Central memory CD4-positive, alpha-beta T cell (primary cell): ENCODE measurements at places on chromosomes 11 and 22.

- DNase-seq = no peak
Observed at GRCh38 chr11:75534259-75535069, 8.7 kb upstream of the GDPD5 start.

GRCh38 chr11:45809456-45810395, 4.8 kb downstream of the SLC35C1 start:
- no peak for DNase-seq

DNA sequence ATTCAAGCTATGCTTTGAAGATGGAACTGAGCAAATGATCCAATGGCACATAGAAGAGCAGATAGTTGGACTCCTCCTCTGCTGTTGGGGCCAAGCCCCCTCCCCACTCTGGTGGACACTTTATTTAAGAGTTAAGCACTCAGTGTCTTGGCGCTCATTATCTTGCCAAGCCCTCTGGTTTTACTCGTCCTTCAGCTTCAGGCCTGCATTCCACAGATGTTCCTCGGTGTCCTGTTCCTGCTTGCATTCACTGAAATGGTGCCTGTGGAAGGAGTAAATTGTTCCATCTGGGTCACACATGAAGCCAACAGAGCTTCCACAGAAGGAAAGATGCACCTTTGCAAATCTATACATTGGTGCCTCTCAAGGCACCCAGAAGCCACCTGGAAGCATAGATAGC, 26.1 kb downstream of the MAML2 start:
- DNase-seq = no peak

- no peak for DNase-seq
Observed at GRCh38 chr11:117670924-117671323, 126.1 kb downstream of the DSCAML1 start.

DNA sequence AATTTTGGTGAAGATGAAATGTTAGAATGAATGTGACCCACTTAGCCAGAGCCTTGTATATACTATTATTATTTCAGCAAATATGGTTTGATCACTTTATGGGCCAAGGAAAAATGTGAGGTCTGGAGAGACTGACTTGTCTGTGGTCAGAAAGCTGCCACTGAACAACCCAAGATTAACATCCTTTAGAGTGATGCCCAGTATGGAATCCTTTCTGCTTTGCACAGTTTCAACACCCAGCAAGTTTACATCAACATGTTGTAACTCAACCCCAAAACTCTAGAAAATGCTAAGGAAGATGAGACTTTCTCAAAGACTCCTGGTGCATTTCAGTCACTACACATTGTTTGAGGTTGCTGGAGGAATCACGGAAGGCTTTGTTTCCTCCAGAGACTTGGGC, 107.7 kb downstream of the SNX19 start:
- DNase-seq = no peak

- no peak for DNase-seq
Observed at GRCh38 chr11:117754030-117754429, 43.0 kb downstream of the DSCAML1 start.

DNA sequence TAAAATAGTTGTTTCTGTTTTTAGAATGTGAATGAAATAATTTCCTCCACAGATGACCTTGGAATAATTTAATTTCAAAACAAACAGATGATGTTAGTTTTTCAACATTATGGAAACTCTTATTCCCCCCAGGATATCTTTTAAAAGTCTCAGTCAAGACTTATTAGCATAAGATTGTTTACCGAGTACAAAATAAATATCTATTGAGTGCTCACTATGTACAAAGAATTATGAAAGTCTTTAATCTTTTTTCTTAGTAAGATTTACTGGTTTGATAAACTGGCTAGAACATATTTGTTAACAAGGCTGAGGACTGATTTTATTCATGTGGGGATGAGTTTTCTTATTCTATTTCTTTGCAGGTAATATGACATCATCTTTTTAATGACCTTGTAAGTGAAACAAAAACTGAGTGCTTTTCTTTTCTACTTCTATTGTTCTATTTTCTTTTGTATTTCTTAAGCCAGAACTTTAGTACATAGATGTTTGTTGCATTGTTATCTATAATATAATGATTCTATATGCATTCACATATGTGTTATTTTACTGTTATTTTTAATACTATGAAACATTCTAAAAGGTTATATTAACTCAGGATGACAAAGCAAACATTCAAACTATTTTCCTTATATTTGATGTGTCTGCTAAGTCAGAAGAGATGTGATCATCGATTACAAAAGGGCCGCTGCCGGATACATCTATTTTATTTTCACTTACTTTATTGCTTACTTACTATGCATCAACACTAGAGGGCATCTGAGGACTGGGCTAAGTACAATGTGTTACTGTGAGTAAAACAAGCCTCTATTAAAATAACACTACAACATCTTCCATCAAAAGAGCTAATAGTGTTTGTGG, 111.0 kb upstream of the ARHGAP42 start:
- DNase-seq = no peak

DNA sequence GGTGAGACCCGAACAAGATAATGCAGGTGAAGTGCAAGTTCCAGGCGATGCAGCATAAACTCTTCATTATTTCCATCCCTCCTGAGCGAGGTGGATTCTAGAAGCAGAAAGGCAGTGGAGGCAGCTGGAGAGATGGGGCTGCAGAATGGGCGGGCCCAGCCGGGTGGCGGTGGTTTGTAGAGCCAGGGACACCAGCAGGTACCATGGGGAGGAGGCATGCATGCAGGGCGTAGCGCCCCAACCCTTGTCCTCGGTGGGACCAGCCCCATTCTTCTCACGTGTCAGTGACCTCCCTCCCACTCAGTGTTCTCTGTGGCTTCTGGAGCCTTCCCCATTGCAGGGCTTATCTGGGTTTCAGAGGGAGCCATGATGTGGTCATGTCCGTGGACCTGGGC, 38.0 kb downstream of the MPPED1 start:
- no peak for DNase-seq

DNA sequence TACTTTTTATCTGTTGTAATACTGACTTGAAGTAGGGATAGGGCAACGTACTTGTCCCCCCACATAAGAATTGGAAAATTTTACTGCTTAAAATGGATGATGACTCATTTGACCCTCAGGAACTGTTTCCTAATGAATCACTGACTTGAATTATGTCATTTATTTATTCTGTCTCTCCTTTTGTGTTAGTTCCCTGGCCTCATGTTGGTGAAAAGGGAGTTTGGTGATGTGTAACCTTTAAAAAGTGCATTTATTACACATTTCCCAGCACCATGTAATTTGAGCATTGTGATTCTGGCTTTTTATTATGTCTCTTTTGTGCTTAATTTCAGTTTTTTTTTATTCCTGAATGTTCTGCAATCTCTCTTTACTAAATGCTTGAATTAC, 20.3 kb upstream of the PGM2L1 start:
- DNase-seq = no peak

DNA sequence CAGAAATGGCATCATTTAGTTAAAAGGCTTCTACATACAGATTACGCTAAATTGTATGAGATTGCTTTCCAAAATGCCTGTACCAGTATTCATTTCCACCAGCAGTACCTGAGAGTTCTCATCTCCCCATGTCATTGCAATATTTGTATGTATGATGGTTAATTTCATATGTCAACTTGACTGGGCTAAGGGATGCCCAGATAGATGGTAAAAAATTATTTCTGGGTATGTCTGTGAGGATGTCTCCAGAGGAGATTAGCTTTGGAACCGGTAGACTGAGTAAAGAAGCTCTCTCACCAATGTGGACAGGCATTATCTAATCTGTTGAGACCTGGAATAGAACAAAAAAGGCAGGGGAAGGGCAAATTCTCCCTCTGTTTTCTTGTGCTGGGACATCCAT, 6.9 kb downstream of the ADM start:
- no peak for DNase-seq

GRCh38 chr11:65576232-65576866, 496 bp downstream of the EHBP1L1 start:
- no peak for DNase-seq

DNA sequence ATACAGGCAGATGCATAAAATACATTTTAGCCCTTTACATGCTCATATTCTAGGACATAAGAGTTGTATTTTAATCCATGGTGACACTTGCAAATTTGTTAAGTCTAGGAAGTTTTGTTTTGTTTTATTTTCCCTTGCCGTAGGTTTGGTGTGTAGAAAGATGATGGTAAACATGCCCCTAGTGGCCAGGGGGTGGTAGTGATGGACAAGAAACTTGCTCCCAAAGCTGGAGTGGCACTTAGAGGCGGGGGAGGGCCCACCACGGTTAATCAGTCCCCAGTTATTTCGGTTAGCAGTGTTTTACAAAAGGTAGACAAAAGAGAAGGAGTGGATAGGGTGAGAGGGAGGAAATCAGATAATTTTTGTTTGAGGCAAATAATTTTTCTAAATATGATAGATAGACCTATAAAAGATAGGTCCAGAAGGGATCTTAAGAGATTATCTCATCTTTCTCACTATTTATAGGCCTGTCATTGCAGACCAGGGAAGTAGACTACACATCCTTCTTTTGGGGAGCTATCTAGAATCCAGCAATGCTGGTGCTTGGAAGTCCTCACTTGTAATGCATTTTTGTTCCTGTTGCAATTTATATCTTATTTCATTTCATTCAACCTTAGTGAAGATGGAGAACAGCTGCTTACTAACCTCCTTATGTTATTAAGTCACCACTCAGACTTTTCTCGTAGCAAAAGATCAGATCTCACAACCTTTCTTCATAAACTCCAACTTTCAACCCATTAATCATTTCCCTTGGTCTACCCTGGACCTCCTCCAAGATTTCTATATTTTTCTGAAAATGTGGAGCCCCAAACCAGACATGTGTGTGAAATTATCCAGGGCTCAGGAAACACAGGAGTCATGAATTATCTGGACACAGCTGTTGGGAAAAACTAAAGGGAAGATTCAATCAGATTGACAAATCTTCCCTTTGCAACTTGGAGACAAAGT, 5.9 kb upstream of the BDNF start:
- no peak for DNase-seq
